ENCODE measurements at places on chromosomes 6 and 20.

DNA sequence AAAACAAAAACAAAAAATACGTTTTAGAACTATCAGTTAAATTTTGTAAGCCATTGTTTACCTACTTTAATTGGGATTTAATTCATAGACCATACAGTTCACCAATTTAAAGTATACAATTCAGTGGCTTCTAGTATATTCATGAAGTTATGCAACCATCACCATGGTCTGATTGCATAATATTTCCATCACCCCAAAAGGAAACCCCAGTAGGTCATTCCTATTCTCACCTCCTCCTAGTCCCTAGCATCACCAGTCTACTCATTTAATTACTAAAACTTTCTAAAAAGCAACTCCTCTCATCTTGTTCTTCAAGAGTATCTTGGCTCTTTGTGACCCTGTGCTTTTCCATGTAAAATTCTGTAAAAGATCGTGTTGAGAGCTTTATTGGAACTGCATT is 60.2 kb downstream of the ASXL1 start:
- no peak for DNase-seq

DNA sequence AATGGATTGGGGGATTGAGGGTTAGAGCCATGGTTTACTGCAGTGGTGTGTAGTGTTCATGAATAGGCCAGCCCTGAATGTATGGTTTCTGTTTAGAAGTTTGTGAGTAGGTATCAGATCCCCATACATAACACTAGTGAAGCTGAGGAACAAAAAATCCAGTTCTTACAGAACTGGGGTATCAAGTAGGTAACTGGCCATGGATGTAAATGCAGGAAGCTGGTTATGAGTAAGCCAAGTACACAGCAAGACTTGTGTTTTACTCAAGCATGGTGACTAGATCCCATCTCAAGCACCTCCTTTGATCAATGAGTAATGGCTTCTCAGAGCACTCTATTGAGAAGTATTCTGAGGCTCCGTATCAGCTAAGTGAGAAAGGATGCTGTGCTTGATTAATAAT is 613.7 kb upstream of the FLRT3 start:
- no peak for DNase-seq

GRCh38 chr6:73058736-73059135 is 166.6 kb downstream of the KHDC1L start:
- DNase-seq, result no peak

DNA sequence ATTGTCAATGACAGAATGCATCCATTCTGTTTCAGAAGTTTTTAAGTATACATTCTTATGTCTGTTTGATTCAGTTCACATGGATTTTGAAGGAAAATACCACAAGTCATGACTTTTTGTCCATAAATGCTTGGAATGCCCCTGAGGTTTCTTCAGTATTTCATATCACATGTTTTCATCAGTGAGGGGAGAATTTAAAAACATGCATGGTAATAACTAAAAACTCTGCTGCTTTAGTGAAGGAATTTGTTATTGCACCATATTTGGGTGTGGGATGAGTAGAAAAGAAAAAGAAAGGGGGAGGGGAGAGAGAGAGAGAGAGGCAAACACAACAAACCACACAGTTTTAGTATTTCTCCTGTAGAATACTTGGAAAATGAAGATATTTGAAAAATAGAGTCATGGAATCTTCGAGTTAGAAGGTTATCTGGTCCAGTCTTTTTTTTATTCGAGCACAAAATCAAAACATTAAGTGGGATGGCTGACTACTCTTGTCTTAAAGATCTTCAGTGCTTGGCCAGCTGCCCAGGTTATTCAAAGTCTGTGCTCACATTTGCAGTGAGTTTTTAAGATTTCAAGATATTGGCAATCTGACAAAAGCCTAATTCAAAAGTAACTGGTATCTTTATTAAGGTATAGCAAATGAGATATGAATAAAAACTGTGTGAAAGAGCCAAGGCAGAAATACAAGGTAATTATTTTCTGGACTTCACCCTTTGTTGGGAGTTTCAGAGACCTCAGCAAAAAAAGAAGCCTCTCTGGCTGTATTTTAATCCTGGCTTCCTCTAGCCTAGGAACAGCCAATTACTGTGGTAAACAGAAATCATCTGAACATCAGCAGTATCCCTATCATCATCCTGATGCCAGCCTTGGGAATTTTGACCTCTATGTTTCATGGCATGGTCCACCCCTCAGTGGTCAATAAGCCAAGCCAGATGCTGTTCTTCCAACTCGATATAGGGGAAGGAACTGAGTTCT is 687.9 kb upstream of the CITED2 start:
- DNase-seq, result no peak

- no peak for DNase-seq
These were observed 82.8 kb downstream of the MLIP start for GRCh38 chr6:54194067-54194466.

GRCh38 chr6:28353981-28354676 is 4.4 kb downstream of the ZKSCAN3 start:
- DNase-seq, result no peak

- no peak for DNase-seq
These were observed 18.0 kb upstream of the MAFB start for GRCh38 chr20:40706977-40707582.

GRCh38 chr6:51814418-51814817 is 273.0 kb downstream of the PKHD1 start:
- no peak for DNase-seq

DNA sequence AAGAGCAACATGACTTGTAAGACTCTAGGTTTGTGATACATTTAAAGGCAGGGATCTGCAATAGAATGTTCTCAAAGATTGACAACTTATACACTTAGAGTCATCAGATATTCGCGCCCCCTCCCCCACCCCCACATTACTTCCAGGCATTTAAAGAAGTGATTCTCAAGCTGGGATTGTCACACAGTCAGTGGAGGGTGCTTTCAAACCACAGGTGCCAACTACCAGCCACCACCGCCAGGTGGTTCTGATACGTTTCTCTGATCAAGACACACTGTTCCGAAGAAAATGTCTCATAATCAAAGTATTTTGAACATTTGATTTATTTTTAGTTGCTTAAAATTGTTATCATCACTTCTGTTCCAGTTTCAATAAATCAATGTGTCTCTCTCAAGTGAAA is 357.5 kb downstream of the ESR1 start:
- no peak for DNase-seq
